Hypothalamus (tissue), 51 donors: ENCODE measurements at places on chromosomes 7 and 10.

GRCh38 chr7:23472956-23473843 lies 2.9 kb upstream of the IGF2BP3 start:
- no peak for DNase-seq

DNA sequence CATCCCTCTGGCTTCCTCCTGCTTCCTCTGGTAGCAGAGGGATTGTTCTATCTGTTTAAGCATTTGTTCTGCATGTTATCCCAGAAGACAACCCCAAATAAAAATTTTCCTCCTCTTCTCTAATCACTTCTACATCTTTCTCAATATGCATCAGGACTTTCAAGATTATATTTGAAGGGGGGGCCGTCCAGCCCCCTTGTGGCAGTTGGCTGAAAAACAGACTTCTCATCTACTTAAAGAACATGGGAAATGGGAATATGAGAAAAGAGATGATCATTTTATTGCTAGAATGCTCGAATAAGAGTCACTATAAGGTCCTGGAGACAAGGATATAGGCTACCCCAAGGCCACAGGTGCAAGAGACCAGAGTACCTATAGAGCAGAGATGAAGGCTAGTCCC lies 466.0 kb downstream of the REEP3 start:
- no peak for DNase-seq

DNA sequence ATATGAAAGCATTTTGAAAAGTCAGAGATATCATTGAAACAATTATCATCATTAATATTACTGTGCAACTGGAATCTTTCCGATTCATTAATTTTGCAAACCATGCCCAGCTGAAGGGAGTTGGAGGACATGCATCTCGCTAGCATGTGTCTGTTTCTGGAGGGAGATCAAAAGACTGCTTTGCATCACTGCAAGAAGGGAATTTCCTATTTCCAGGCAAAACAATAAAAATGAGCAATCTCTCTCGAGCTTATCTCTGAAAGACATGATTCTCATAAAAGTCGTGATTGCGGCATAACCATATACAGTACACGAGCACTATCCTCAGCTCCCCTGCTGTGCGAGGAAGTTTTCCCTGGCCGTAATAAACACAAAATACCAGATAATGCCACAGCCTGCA lies 607.6 kb upstream of the DPP6 start:
- no peak for DNase-seq

- DNase-seq: no peak
Observed at GRCh38 chr7:22375359-22376048, 18.6 kb upstream of the RAPGEF5 start.

DNA sequence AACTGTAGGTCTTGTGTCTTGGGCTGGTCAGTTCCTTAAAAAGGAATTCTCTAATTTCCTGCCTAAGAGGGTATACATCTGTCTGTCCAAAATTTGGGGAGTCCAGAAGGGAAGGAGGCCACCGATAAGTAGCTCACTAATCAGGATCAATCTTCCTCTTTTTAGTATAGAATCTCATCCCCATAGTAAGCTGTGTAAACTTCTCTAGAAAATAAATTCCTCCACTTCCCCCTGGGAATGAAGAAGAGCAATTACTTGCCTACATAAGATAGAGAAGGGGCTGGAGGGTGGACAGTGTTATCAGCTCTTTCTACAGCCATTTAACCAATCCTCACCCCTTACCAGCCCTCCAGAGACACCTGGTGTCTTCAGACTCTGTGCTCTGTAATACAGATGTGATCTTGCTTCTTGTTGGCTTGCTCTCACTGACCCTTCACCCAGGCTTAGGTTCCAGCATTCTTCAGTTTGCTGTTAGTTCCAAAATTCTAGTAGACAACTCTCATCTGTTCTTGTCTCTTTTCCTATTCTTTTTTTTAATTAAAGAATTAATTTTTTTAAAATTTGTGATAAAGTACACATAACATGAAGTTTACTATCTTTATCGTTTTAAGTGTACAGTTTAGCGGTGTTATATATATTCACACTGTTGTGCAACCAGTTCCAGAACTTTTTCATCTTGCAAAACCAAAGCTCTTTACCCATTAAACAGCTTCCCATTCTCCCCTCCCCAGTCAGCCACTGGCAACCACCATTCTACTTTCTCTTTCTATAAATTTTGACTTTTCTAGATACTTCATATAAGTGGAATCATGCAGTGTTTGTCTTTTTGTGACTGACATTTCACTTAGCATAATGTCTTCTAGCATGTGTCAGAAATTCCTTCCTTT lies 6.5 kb upstream of the PRKAR2B start:
- DNase-seq: no peak

DNA sequence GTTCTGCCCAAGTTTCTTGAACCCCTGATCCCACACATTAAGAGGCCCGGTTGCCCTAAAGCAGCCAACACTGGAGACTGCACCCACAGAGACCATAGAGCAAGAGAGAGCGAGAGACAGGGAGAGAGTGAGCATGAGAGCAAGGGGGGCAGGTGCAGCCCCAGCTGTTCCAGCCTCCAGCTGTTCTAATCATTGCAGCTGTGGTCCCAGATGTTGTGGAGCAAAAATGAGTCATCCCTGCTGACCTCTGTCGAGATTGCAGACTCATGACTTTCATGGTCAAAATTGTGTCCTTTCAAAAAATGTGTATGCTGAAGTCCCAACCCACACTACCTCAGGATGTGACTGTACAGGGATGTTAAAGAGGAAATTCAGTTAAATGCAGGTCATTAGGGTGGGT lies 143.9 kb upstream of the FRMD4A start:
- DNase-seq: no peak

GRCh38 chr10:57986422-57986821 lies 281.3 kb downstream of the IPMK start:
- DNase-seq: no peak

GRCh38 chr10:79022565-79023230 lies 46.1 kb upstream of the ZMIZ1 start:
- DNase-seq: no peak

- DNase-seq: no peak
Observed at GRCh38 chr10:1465993-1466764, 271.1 kb downstream of the ADARB2 start.

- DNase-seq: no peak
Observed at GRCh38 chr7:64618785-64619456, 47.0 kb upstream of the ZNF107 start.

- DNase-seq: no peak
Observed at GRCh38 chr10:33731322-33731721, 396.9 kb upstream of the NRP1 start.

DNA sequence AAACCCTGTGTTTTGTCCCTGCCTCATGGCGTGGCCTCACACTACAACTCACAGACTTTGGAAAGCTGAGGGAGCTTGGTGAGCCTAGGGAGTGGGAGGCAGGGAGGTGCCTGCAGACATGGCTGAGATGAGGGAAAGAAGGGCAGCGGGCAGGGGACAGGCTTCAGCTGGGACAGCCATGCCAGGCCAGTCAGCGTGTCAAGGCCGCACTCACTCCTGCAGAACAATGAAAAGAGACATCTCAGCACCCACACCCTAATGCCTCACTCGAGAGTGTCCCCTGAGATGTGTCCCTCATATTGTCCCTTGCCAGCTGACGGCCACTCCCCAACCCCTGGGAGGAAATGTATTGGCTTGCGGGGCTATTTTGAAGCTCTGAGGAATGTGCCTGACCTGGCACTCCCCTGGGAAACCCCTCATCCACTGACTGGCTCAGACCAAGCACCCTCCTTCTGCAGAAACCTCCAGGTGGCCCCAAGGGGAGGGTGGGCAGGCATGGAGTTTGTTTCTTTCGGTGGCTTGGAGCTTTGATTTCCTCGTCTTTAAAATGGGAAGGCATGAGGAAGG lies 31.6 kb downstream of the SH3PXD2A start:
- DNase-seq: no peak

GRCh38 chr10:4006051-4006450 lies 221.0 kb upstream of the KLF6 start:
- no peak for DNase-seq

DNA sequence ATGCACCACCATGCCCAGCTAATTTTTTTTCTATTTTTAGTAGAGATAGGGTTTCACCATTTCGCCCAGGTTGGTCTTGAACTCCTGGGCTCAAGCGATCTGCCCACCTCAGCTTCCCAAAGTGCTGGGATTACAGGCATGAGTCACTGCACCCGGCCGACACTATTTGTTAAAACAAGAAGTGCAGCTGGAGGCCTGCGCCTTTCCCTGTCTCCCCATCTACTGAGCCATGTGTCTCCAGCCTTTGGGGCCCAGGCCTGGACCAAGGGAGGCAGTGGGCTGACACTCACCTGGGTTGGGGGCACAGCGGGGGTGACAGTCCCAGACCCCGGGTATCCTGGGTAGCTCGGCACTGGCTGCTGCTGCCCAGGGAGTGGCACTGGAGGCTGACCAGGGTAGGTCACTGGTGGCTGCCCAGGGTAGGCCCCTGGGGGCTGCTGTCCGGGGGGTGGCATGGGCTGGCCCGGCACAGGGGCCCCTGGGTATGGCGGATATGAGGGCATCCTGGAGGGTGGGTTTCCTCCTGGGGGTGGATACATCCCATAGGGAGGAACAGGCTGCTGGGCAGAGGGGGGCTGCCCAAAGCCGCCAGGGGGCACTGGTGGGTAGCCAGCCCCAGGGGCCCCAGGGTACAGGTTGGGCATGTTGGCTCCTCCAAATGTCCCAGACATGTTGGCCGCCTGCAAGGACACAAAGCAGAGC lies 36.3 kb downstream of the PLAC9 start:
- DNase-seq: no peak

DNA sequence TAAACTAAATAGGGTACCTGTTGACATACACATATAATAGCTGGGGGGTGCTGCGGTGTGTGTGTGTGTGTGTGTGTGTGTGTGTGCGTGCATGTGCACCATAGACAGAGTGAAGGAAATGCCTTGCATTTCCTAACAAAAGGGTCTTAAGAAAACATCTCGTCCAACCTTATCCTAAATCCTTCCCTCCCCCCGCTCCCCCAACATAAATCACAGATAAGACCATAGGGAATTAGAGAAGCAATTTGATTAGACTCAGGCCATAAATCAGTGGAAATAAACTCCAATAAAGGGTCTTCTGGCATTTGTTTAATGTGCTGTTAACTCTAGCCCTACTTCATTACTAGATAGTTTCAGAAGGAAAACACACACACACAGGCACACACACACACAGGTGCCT lies 148.5 kb downstream of the PPP1R17 start:
- DNase-seq: no peak

- no peak for DNase-seq
Observed at GRCh38 chr10:132207536-132208461, 21.1 kb downstream of the DPYSL4 start.

- no peak for DNase-seq
Observed at GRCh38 chr10:43395571-43396060, 13.4 kb downstream of the HNRNPF start.

GRCh38 chr7:4100691-4101090 lies 581.4 kb upstream of the FOXK1 start:
- DNase-seq: no peak

DNA sequence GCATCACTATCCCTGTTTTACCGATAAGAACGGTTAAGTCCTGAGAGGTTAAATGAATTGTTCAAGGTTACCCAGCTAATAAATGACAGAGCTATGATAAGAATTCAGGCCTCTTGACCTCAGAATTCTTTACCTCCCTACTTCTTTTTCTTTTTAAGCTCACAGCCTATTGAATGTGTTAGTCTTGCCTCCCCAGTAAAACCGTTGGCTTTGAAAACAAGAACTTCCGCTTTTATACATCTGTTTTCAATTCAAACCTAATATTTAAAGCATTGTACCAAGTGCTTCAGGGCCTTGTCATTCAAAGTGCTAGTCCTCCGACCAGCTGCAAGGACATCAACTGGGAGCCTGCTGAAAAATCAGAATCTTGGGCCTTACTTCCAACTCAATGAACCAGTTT lies 15.6 kb downstream of the SEC31B start:
- no peak for DNase-seq

- peak; percentile 94 for DNase-seq
Observed at GRCh38 chr10:72691863-72692743, at the start of gene MCU. Gene MCU, plus strand, starts transcription at chr10:72692143. Its CDS starts 9 bp downstream, at chr10:72692152.

DNA sequence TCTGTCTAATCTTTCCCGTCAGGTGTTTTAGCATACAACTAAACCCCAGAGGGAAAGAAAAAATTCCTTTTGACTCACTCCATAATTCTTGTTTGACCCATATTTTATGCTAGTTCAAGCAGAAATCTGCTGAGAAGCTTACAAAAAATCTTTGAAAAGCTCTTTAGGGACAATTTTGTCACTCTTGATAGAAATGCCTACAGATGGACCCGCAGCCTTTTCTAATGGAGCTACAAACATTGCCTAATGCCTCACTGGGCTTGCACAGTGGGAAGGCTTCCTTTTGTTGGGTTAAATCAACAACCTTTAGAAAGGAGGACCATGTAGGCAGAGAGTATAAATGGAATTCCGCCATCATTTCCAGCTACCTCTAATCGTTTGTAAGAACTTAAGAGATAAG lies 344.5 kb downstream of the PCLO start:
- DNase-seq: no peak

- no peak for DNase-seq
Observed at GRCh38 chr7:128755819-128756476, 16.8 kb downstream of the CALU start.

GRCh38 chr7:155811560-155811894 lies 736 bp downstream of the SHH start:
- DNase-seq: no peak

DNA sequence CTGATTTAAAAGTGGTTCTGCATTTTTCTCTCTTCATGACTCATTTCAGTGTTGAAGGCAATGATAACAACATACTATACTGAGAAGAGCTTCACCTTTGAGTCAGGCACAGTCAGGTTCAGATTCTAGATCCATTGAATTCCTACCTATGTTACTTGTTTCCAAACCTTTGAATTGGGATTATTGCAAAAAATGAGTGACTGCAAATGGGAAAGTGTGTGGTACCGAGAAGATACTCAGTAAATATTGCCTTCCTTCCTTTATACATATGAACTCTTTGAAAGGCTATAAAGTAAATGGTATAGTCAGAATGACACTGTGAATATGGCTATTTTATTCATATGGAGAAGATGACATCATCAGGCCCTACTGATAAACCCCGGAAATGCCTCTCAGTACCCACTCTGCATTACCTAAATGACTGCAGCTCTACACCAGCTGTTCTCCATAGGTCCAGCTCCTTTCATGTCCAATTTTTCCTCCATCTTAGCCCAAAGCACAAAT lies 66.7 kb upstream of the FGL2 start:
- DNase-seq: no peak

DNA sequence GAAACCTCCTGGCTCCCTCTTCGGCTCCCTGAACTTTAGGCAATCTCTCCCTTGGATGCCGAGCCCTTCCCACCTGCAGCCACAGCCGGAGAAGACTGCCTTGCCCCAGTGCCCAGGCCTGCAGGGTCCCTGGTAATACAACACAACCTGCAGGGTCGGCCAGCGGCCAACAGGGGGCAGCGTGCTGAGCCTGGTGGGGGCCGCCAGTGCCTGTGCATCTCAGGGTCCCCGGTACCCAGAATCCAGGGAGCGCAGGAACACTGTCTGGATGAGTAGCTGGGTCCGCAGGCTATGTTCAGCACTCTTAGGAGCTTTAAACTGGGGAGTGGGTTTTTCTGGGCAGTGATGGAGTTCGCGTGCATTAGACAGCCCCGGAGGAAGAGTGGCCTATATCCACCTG lies 17.5 kb upstream of the C10orf71 start:
- DNase-seq: no peak

GRCh38 chr7:71851776-71852498 lies 560.2 kb downstream of the CALN1 start:
- no peak for DNase-seq

- DNase-seq: no peak
Observed at GRCh38 chr10:110076559-110077318, 69.0 kb downstream of the ADD3 start.

GRCh38 chr10:48658243-48658974 lies 26.3 kb upstream of the WDFY4 start:
- no peak for DNase-seq
